Glomerular endothelial cell (primary cell): ENCODE measurements at places on chromosomes 6 and 20. TPM values are rescaled to one million over a fixed set of nuclear protein-coding genes. Genes with fewer than 3 reads are reported as not detected.

RPL7L1 gene
- total RNA-seq = 93.3 and 108 TPM in 2 replicates

MTFR2 gene
- 5.2 and 6.4 TPM in 2 replicates for total RNA-seq

PPP1R3G gene
- 0.70 and 1.4 TPM in 2 replicates for total RNA-seq

ALDH5A1 gene
- 1.3 and 1.7 TPM in 2 replicates for total RNA-seq

GPX5 gene
- not detected in 2 replicates for total RNA-seq

MLIP gene
- total RNA-seq = 0.58 and 2.9 TPM in 2 replicates

LPA gene
- not detected in 2 replicates for total RNA-seq

E2F1 gene
- total RNA-seq = 3.2 and 9.9 TPM in 2 replicates

KCNQ5 gene
- total RNA-seq = 1.1 and 1.6 TPM in 2 replicates

RSPO3 gene
- total RNA-seq = 0.19 and 1.8 TPM in 2 replicates

SLC17A1 gene
- total RNA-seq = not detected in 2 replicates

DSP gene
- 20.6 and 75.0 TPM in 2 replicates for total RNA-seq

TTLL9 gene
- total RNA-seq = 0.23 and 0.29 TPM in 2 replicates

GLP1R gene
- not detected in 2 replicates for total RNA-seq

KIF13A gene
- total RNA-seq = 57.5 and 59.7 TPM in 2 replicates

CLVS2 gene
- total RNA-seq = 0.06 TPM in 1 of 2 replicates, not detected in the other

DEFB113 gene
- not detected in 2 replicates for total RNA-seq

EDN3 gene
- total RNA-seq = not detected in 2 replicates

DUSP15 gene
- total RNA-seq = 0.48 and 0.64 TPM in 2 replicates

BPHL gene
- 18.0 and 18.3 TPM in 2 replicates for total RNA-seq

HMGCLL1 gene
- total RNA-seq = not detected in 2 replicates

RHAG gene
- not detected in 2 replicates for total RNA-seq
